ENCODE measurements at places on chromosomes 3 and 15.
A peak's percentile ranks its signal among the peaks of the same experiment; 100 is the strongest.

DNA sequence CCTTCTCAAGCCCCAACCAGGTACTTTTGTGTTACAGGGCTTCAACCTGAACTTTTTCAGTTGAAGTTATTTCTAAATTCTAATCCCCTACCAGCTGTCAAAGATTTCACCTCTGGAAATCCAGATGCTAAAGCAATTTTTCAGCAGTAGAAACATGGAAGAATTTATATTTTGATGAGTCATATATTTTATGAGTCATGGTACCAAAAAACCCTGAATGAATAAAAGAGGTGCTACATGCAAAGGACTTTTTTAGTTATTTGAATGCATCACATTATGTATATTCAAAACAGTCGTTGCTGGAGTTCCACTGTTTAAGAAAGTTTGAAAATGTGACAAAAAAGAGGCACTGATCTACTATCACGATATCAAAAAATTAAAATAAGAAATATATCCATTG, 96.0 kb upstream of the ZNF385D start:
- DNase-seq, result no peak

- no peak for DNase-seq
Measured at GRCh38 chr3:183123891-183124290, 24.6 kb upstream of the MCCC1 start.

- DNase-seq, result no peak
Measured at GRCh38 chr3:65146179-65146578, 458.4 kb upstream of the ADAMTS9 start.

GRCh38 chr15:87689716-87690115, 566.8 kb downstream of the NTRK3 start:
- no peak for DNase-seq

DNA sequence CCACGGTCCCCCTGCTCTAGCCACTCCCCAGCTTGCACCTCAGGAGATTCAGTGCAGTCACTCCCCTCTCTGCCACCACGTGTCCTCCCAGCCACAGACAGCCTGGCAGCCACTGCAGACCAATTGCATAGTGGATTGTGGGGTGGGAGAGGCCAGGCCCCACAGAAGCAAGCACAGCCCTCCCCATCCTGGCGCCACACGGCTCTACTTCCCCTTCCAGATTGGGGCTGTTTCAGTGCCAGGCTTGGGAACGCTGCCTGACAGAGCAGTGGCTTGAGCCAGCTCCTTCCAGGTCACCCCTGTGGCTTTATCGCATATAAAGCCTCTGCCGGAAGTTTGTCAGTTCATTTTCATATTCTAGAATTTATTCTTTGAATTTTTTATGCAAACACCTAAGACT, 90.7 kb downstream of the TMEM266 start:
- peak; percentile 31 for DNase-seq

GRCh38 chr3:155382396-155383042, 89.0 kb upstream of the STRIT1 start:
- peak; percentile 38 for DNase-seq

DNA sequence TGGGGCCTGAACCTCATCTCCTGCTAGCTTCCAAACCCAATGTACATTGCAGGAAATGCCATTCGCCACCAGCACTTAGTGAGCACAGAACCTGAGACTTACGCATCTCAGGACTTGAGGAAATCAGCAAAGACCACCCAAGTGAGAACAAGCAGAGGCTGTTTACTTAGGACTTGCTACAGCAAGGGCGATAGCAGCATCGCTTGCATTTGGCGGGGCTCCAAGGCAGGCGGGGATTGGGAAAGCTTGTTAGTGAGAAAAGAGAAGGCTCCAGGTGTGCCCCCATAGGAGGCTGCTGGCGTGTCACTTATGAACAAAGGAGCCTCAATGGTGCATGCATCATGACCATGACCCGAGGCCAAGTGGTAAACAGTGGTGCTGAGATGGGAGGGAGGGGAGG, 19.7 kb downstream of the SLC6A20 start:
- no peak for DNase-seq

- peak; percentile 65 for DNase-seq
Measured at GRCh38 chr3:143831208-143831607, 17.1 kb downstream of the SLC9A9 start.

All from GM12865 (cell line).